ENCODE measurements at places on chromosomes 11 and 22. TPM values are rescaled to one million over a fixed set of nuclear protein-coding genes. Genes with fewer than 3 reads are reported as not detected.

PKNOX2 gene
- not detected for polyA plus RNA-seq

FXYD6 gene
- not detected for polyA plus RNA-seq

IGSF9B gene
- 0.59 TPM for polyA plus RNA-seq

RFPL3 gene
- not detected for polyA plus RNA-seq

NCF4 gene
- 26.8 TPM for polyA plus RNA-seq

PRCP gene
- polyA plus RNA-seq = 34.4 TPM

POU2F3 gene
- not detected for polyA plus RNA-seq

Measured in CD4-positive, alpha-beta memory T cell (primary cell).